Natural killer cell (primary cell): ENCODE measurements at places on chromosomes 12 and 14. TPM values are rescaled to one million over a fixed set of nuclear protein-coding genes. Genes with fewer than 3 reads are reported as not detected.

The KRT3 gene
- total RNA-seq: not detected

The SLC25A47 gene
- 0.20 TPM for total RNA-seq

The NGDN gene
- total RNA-seq: 126 TPM

The KRT74 gene
- 1.2 TPM for total RNA-seq

The AVPR1A gene
- 0.16 TPM for total RNA-seq

The RHOJ gene
- total RNA-seq: not detected

The RAPGEF3 gene
- total RNA-seq: 0.73 TPM

The CHD8 gene
- total RNA-seq: 162 TPM

The MYBPC1 gene
- not detected for total RNA-seq

The HHIPL1 gene
- total RNA-seq: not detected

The LMNTD1 gene
- not detected for total RNA-seq

The KRT5 gene
- 0.40 TPM for total RNA-seq

The FOXG1 gene
- total RNA-seq: not detected

The SCN8A gene
- total RNA-seq: 0.65 TPM

The DPY19L2 gene
- total RNA-seq: 1.3 TPM

The BHLHE41 gene
- 0.09 TPM for total RNA-seq

The NTS gene
- total RNA-seq: not detected

The IPO4 gene
- 51.9 TPM for total RNA-seq

The TSPAN11 gene
- total RNA-seq: not detected

The EPYC gene
- not detected for total RNA-seq

The RNASE7 gene
- total RNA-seq: not detected

The ESPL1 gene
- total RNA-seq: 3.1 TPM

The CLEC7A gene
- total RNA-seq: 7.7 TPM

The RNU4-1 gene
- total RNA-seq: 768 TPM

The SALL2 gene
- total RNA-seq: 2.2 TPM

The ACSS3 gene
- total RNA-seq: not detected

The ANO2 gene
- total RNA-seq: not detected
